ENCODE measurements at places on chromosomes 6 and 20.

GRCh38 chr20:10487142-10488136, 52.3 kb downstream of the SLX4IP start:
- no peak for DNase-seq

DNA sequence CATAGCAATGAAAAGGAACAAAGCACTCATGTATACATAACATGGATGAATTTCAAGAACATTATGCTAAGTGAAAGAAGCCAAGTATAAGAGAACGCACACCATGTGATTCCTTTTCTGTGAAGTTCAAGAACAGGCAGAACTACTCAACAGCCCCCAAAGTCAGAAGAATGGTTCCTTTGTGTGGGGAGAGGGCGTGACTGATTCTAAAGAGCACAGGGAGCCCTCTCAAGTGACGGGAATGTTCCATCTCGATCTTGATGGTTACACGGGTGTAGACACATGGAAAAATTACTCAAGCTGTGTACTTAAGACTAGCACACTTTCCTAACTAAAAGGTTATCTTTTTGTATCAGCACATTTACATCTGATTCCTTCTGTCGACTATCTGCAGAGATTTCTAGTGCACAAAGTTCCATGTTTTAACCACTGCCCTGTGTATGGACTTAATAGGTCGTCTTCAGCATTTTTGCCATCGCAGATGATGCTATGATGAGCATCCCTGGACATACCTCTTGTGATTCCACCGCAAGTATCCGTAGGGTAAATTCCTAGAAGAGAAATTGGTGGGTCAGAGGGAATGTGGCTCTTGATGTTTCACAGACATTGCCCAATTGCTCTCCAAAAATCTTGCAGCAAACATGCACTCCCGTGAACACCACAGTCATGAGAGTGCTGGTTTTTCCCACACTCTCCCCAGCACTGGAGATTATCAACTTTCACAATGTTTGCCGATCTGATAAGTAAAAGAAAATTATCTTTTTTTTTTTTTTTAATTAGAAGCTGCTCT, 279.3 kb downstream of the BMP7 start:
- DNase-seq, result no peak

- DNase-seq, result no peak
These were observed 1.2 kb upstream of the SLC24A3 start for GRCh38 chr20:19211252-19211651.

- peak; percentile 66 for DNase-seq
These were observed 15.5 kb downstream of the CCDC167 start for GRCh38 chr6:37483917-37484785.

DNA sequence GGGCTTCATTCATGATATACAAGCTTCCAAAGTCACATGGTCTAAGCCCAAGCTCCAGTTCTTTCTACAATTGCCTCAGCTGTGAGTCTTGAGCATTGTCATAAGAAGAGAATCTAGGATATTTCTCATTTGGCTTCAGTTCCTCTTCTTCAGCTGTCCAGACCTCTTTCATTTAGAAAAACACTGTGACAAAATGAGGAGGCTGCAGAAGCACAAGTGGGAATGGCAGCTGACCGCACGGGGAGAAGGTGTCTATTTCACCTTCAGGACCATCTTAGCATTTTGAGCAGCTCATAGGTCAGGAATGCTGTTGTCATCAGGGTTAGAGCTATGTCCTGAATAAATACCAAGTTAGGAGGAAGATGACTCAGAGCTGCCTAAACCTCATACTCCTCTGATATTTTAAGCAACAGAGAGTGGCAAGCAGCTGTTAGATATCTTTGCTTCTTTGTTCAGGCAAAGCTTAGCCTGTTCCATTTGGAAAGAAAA, 390.1 kb upstream of the CITED2 start:
- DNase-seq, result no peak

DNA sequence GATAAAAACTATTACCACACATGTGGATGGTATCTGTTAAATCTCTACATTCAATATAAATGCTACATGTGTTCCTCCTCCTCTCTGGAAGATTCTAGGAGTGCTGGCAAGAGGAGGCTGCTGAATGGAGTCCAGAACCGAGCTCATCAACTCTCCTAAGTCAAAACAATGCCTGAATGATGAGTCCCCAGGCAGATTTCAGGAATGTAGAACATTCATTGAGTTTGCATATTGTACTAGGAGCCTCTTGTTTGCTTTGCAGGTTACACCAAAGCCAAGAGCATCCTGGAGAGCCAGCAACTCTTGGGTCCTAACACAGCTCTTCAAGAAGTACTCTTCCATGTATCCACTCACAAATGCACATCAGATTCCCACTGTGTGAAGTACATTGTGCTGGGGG, 117.6 kb upstream of the UST start:
- DNase-seq, result no peak

- DNase-seq, result no peak
These were observed 248.0 kb downstream of the TTLL2 start for GRCh38 chr6:167572841-167573271.

GRCh38 chr20:23606652-23607049, 934 bp upstream of the CST9 start:
- peak; percentile 39 for DNase-seq

- DNase-seq, result no peak
These were observed 13.5 kb downstream of the STK35 start for GRCh38 chr20:2114990-2115681.

DNA sequence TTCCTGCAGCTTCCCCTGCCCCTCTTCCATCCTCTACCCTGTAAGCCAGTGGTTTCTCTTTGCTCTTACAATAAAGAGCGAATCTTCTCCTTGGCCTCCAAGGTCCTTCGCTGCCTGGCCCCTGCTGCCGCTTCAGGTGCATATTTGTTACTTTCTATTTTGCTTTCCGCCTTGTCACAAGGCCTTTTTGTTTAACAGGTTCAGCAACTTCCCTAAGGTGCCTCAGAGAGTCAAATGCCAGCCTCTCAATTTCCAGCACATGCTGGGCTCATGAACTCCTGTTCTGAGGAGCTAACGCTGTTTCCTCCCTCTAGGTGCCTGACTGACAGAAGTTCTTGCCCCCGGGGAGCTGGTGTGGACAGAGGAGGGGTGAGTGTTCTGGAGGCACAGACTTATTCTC, 42.4 kb upstream of the EPB41L1 start:
- no peak for DNase-seq
